ENCODE measurements at places on chromosomes 5 and 9.
A peak's percentile ranks its signal among the peaks of the same experiment; 100 is the strongest.

DNA sequence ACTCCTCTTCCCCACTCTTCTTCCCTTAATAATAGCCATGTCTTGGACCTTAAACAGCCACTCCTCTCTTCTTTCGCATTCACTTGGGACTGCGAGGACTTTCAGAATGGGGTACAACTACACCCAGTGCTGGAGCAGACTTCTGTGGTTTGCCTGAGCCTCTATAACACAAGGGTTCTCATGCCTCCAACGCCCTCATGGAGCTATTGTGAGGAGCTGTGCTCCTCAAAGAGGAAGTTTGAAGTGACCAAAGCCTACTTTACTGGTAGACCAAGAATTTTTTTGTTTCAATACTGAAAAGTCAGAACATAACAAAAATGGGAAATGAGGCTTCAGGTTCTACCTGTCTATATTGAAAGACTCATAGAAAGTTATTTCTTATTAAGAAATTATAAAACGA is 316.4 kb downstream of the PIK3R1 start:
- DNase-seq, result no peak

GRCh38 chr5:97636766-97637165 is 453.7 kb upstream of the RIOK2 start:
- no peak for DNase-seq

DNA sequence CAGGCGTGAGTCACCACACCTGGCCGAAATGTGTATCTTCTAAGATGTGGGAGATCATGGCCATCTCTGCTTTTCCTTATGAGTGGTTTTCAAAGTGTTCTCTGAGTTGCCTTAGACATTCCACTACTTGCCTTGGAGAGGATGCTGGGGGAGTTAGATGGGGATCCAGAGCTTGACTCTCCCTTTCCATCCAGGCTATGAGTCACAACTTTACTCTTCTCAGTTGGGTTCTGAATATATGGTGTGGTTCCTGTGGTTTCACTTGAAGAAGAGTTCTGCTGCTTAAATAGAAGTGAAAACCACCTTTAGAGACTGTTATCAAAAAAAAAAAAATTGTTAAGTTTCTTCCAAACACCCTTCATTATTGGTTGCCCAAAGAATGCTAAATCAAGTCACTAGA is 217.6 kb downstream of the ZNF608 start:
- DNase-seq, result no peak

GRCh38 chr5:43033841-43034590 is 6.1 kb downstream of the ANXA2R start:
- no peak for DNase-seq

GRCh38 chr5:60690326-60690725 is 9.6 kb downstream of the DEPDC1B start:
- no peak for DNase-seq

GRCh38 chr5:109155625-109156024 is 254.1 kb downstream of the PJA2 start:
- DNase-seq, result no peak

GRCh38 chr5:62621280-62621679 is 42.7 kb downstream of the LRRC70 start:
- no peak for DNase-seq

DNA sequence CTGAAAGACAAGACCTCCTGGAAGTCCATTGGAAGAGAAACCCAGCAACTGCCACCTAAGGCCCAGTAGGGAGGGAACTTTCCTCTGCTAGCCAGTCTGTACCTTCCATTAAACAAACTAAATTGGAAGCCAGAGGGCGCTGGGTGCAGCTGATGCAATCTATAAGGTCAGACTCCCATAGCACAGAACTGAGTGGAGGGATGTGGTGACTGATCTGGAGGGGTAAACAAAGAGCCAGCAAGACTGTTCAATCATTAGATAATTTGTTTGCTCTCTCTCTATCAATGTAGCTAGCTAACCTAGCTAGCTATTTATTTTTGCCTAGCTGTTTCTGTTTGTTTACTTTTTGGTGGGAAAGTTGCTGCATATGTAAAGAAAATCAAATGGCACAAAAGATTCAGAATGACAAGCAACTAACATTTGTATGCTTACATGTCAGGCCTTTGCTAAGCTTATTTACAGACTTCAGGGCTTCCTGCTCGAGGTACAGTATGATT is 291.8 kb upstream of the DAB2 start:
- DNase-seq, result peak; percentile 1

GRCh38 chr9:134319306-134320125 is 6.7 kb upstream of the RXRA start:
- DNase-seq, result no peak

- DNase-seq, result no peak
Observed at GRCh38 chr5:9878206-9878605, 248.1 kb upstream of the TAS2R1 start.

DNA sequence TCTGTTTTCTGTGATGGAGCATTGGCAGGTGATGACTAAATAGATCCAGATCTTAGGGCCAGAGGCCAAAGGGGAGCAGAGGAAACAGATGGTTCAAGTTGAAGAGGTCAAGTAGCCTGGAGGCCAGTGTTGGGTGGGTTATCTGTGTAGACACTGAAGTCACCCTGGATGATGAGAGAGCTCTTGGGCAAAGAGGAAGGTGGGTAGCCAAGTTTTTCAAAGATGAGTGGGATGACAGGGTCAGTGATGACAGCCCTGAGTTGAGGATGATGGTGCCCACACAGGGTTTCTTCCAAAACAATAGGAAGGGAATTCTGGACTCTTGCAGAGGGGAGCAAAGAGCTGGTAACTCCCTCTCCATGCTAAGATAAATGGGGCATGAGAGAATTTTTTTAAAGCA is 76.6 kb downstream of the CD180 start:
- no peak for DNase-seq

GRCh38 chr5:50564079-50564478 is 102.4 kb upstream of the PARP8 start:
- no peak for DNase-seq

DNA sequence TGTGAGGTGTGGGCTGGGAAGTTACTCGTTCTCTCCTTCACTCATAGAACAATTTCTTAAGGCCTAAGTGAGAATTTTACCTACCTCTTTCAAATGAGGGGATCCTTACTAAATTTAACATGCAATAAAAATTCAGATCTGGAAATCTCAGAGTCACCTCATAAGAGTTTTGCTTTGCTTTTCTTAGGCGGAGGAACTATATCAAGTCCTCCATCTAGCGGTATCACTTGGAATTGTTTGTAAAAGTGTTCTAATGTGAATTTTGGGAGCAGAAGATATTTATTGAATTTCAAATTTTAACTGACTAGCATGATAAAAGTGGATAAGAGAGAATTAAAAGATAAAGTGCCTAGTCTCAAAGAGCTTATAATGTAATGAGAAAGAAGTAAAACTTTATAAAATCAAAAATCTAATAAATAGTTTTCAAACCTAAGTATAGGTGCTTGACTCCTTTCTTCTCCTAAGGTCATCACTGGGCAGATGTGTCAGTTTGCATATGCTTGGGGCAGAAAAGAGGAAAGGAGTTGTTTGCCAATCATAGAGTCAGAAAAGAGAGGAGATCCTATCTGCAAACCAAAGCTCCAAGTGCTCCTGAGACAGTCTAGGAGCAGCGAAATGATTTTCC is 145.7 kb upstream of the DAB2 start:
- no peak for DNase-seq

GRCh38 chr5:31100781-31101310 is 92.6 kb upstream of the CDH6 start:
- DNase-seq, result no peak

DNA sequence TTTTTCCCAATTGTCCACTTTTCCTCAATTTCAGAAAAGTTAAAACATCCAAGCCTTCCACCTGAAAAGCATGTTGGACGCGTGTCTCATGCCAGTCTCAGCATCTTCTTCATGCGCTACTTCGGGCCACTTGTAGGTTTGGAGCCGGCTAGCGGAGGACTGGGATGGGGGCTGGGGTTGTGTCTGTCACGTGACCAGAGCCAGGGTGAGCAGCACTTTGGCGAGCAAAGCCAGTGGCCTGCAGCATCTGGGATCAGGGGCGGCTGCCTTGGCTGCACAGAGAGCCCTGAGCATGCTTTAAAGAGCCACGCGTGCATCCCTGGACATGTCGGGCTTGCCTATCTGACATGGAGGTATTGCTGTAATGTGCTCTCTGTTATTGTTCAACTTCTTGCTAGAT is 41.2 kb downstream of the SLC6A3 start:
- no peak for DNase-seq

DNA sequence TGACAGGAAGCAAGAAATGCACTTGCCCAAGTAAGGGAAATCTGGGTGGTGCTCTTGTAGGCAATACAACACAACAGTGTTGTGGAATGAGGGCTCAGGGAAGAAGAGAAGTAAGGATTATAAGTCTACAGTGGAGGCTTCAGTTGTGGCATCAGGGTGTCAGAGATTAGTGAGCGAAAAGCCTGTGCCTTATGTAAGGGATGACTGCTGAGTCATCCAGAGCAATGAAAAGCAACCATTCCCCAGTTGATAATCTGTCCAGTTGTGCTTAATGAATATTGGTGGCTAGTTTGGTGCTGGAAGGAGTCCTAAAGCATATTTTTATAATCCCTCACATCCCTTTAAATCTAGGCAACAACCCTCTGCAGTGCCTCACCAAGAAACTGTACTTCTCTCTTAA is 42.0 kb downstream of the FBXO38 start:
- no peak for DNase-seq

DNA sequence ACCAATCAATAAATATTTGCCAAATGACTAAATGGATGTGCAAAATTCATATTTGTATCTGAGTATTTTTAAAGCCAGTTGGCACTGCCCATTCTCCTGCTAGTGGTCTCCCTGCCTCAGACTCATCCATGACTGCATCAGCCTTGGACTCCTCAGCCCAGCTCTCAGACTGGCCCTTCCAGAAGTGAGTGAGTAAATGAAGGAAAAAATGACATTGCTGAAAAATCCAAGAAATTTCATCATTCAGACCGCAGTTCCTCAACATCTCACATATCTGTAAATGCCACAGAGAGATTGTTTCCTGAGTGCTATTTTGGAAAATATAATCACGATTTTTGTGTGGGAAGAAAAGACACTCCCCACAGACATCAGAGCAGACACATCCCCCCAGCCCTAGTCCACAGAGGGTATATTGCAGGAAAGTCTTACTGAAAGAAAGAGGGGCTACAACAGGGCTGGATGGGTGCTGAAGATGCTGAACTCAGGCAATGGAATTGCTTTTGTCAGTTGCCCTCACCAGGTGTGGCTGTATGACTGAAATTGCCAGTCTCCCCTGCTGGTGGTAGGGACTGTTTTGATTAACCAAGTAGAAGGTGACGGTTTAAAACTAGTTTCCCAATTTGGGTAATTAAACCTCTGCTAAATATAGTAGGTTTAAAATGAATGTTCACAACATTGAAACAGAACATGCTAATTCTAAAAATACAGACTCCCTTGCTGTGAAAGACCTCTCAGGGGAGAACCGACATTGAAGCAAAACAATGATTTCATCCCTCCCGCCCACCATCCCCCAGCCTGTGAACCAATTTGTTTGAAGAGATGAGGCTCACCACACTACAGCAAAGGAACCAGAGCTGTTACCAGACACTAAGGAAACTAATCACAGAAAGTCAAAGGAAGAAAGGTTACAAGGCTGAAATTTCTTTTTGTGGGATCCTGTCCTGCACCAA is 158.8 kb downstream of the DEPDC1B start:
- no peak for DNase-seq

GRCh38 chr9:71752928-71753327 is 15.4 kb downstream of the CEMIP2 start:
- DNase-seq, result no peak

GRCh38 chr5:84779186-84779585 is 394.5 kb upstream of the EDIL3 start:
- DNase-seq, result no peak

GRCh38 chr9:7121055-7121454 is 363.3 kb downstream of the KDM4C start:
- DNase-seq, result no peak

DNA sequence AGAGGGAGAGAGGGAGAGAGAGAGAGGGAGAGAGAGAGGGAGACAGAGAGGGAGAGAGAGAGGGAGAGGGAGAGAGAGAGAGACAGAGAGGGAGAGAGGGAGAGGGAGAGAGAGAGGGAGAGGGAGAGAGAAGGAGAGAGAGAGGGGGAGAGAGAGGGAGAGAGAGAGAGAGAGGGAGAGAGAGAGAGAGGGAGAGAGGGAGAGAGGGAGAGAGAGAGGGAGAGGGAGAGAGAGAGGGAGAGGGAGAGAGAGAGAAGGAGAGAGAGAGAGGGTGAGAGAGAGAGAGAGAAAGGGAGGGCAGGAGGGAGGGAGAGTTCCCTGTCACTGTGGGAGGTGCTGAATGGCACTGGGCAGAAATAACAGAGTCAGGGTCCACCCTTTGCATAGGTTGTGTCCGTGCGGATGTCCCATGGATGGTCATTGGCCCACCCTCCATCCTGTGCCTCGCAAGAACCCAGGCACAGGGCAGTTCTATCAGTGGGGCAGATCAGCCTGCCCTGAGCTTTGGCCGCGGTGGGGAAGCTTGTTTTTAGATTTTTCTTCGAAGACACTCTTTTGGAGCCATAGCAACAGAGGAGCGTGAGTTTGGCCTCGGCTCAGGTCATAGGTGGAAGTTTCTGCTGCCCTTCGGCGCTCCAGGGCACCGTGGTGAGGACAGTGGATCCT is 30.1 kb downstream of the ADAMTSL2 start:
- no peak for DNase-seq

DNA sequence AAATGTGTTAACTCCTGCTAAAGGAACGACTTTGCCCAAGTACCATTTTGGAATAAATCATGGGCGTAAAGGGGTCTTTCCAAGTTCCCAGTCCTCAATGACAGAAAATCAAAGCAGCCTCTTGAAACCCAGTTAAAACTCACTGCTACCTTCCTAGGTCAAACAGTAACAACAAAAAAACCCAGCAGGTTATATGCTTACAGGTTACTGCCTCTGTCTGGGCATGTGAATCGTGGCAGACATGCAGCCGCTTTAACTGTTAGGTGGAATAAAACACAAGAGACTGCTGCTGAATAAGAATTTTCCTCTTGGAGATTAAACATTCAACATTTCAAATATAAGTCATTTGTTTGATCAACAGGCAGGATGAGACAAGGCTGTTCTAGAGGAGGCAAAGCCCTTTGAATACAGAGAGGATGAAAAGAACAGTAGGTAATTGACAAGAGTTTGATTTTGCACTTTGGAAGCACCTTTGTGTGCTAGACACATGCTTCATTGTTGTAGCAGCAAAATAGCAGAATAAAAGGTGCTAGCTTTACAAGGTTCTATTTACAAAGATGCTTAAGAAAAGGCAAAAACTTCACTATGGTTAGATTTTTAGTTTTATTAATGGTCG is 319.4 kb downstream of the NDUFS4 start:
- no peak for DNase-seq

GRCh38 chr5:170520372-170520771 is 16.6 kb downstream of the KCNIP1 start:
- DNase-seq, result no peak

Data from activated naive CD4-positive, alpha-beta T cell (primary cell).